H1 (cell line): ENCODE measurements at places on chromosomes 1 and 21.
A peak's percentile ranks its signal among the peaks of the same experiment; 100 is the strongest.

DNA sequence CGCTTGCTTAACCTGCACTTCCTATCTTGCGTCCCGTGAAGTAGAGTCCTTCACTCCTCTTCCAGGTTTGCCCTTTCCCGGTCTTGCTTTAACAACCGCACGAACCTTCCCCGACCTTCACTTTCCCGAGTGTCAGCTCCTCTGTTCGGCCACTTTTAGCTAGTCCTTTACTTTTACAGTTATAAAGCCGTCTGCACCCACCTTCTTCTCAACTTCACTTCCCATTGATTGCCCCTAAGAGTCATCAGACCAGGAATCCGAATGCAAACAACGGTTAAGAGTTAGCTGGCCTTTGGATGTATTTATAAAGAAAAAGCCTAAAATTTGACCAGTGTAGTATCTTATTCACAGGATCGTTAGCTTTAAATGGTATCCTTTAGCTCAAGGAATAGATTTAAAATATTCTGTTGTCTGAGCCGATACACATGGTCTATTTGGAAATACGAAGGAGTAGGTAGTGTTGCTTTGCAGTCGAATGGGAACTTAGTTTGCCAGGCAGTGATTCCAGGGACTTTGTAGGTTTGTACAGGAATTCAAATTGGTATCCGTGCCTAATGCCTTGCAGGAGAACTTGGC lies 1.4 kb downstream of the PPP2R5A start:
- no peaks in the 10 kb centered on the region for H3K36me3 ChIP-seq
- H3K4me3 ChIP-seq, result peak overlapping the region; percentile 85
- peaks cover 3% of the 10 kb centered on the region for H3K4me1 ChIP-seq
- no peak for DNase-seq

DNA sequence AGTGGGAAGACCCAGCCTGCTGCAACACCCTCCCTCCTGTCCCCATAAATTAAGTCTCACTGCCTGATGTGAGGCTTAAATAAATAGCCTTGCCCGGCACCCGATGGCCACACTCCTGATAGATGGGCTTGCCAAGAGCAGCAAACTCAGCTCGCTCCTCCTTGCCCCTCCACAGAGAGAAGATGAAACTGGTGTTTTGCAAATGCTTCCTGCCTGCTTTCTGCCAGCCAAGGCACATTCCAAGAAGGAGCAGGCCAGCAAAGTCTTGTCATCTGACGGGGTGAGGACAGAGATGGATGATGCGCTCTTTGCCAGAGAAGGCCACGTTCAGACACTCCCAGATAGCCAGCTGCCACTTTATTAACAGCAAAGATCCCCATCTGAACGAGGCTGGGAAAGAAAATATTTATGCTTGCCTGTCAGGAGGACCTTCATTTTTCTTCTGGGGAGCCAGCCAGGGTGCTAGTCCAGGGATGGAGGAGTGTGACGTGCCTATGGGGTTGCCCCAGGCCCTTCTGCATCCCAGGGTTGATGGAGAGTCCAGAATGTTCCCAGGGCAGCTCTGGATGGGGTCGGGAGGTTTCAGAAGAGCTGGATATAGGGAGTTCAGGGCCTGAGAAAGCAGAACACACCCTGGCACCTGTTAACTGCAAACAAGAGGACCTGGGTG lies 265.4 kb downstream of the FOXD2 start:
- H3K27me3 ChIP-seq, result peaks cover 25% of the 10 kb centered on the region
- no peak overlapping the region for H3K27ac ChIP-seq
- peaks cover 2% of the 10 kb centered on the region; the same call in 1 of the 2 replicates for H3K4me1 ChIP-seq

DNA sequence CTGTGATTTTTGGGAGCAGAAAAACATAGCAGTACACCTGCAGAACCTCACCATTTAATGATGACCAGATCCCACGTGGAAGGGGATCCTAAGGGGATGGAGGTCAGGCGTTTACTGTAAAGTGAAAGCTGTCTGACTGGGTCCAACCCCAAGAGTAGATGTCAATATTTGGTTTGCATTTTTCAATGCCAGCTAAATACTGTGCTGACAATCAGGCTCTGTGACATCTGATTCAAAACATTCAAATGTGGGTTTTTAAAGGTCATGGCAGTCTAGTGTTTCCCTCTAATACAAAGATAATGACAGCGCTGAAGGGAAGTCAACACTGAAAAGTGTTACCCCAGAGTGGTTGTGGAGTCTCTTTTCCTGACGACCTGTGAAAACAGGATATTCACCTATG lies 68.1 kb downstream of the SPAG17 start:
- H3K4me1 ChIP-seq, result 0 out of 2 replicates have a peak, but pooled peaks cover 3% of the 10 kb centered on the region
- H3K4me3 ChIP-seq, result no peak overlapping the region
- H3K27me3 ChIP-seq, result no peaks in the 10 kb centered on the region
- no peaks in the 10 kb centered on the region for H3K36me3 ChIP-seq
- no peak for DNase-seq
- no peak overlapping the region for H3K27ac ChIP-seq

- no peak for DNase-seq
- H3K36me3 ChIP-seq, result no peaks in the 10 kb centered on the region
- H3K27ac ChIP-seq, result no peak overlapping the region
- H3K27me3 ChIP-seq, result no peaks in the 10 kb centered on the region
- H3K4me3 ChIP-seq, result no peak overlapping the region
Measured at GRCh38 chr1:107739201-107739600, 225.8 kb downstream of the VAV3 start.

DNA sequence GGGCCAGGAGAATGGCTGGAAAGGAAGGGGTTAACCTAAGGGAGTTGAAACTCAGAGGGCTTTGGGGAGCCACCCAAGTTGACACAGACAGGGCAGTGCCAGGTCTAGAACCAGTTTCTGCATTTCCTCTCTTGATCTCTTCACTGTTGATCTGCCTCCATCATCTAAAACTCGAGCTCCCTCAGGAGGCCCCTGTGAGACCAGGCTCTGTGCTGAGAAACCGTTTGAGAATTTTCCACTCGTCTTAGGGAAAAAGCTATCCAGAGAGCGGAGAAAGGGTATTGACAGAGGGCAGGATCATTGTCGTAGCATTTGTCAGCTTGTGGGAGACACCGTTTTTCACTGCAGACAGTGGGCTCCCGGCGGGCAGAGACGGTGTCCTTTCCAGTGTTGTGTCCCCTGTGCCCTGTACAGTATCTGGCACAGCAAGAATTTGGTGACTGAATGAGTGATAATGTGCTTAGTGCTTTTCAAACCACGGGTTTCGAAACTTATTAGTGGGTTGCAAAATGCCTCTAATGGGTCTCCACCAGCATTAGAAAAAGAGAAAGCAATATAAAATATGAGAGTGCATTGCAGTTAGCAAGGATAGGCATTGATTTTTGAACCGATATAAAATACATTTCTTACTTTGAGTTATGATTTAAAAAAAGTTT lies 31.1 kb downstream of the PROK1 start:
- H3K4me3 ChIP-seq, result no peak overlapping the region
- H3K27me3 ChIP-seq, result no peaks in the 10 kb centered on the region; the same call in 1 of the 2 replicates
- no peaks in the 10 kb centered on the region for H3K36me3 ChIP-seq
- H3K27ac ChIP-seq, result no peak overlapping the region
- peaks cover 6% of the 10 kb centered on the region for H3K4me1 ChIP-seq
- DNase-seq, result no peak

DNA sequence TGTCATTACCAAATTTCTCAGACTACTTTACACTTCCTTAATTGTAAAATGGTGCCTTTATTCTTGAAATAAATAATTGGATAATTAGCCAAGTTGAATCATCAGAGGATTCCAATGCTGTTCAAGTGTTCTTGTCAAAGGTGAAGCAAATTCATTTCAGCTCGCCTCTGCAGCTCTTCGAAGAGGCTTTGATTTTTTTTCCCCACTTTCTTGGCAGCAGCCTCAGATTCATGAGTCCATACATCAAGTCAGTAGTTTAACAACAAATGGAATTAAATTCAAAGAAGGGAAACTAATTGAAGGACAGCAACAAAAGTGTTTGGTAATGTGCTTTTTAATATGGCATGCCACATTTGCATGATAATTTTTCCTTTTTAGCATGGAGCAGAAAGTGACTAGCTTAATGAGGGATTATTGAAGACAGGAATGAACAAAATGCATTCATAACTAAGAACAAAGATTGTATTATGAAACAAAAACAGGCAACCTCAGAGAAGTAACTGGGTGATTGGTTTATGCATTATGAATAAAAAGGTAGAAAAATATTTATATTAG lies 239.0 kb downstream of the USH2A start:
- no peaks in the 10 kb centered on the region for H3K27me3 ChIP-seq
- H3K36me3 ChIP-seq, result no peaks in the 10 kb centered on the region
- no peak overlapping the region for H3K27ac ChIP-seq

- H3K27me3 ChIP-seq, result no peaks in the 10 kb centered on the region
- no peak overlapping the region for H3K27ac ChIP-seq
- H3K4me3 ChIP-seq, result no peak overlapping the region
- H3K4me1 ChIP-seq, result no peaks in the 10 kb centered on the region; the same call in 1 of the 2 replicates
Measured at GRCh38 chr1:7235871-7236517, 450.7 kb downstream of the CAMTA1 start.

DNA sequence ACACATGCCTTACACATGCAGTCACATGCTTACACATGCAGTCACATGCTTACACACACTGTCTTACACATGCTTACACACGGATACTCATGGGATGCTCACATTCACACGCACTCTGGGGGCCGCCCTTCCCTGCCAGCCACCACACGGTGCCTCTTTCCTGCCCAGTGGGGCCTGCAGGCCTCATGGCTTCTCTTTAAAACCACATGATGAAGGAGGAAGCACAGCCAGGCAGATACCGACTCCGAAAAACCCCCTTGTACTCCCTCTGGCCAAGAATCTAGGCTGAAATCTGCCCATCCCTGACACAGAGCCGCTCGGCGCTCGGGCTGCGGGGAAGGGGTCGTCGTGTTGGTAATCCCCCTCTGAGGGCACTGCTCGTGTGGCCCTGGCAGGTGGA lies 113.0 kb downstream of the PRDM16 start:
- H3K27ac ChIP-seq, result no peak overlapping the region
- no peaks in the 10 kb centered on the region for H3K36me3 ChIP-seq
- no peak overlapping the region for H3K4me3 ChIP-seq
- H3K27me3 ChIP-seq, result no peaks in the 10 kb centered on the region
- DNase-seq, result no peak
- H3K4me1 ChIP-seq, result no peaks in the 10 kb centered on the region

DNA sequence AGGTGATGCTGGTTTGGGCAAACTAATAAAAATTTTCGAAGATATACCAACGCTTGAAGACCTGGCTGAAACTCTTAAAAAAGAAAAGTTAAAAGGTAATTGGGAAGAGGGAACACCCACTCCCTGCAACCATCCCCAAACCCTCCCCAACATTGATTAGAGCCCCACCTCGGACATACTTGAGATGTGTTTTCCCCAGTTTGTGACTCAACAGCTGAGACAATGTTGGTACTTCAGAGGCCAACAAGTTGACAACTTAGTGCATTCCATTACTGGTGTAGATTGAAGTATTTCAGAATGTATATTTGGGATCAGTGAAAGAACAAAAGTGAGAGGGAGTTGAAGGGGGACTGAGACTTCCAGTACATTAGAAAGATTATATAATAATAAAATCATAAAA lies 5.1 kb downstream of the IFI16 start:
- H3K36me3 ChIP-seq, result no peaks in the 10 kb centered on the region
- no peaks in the 10 kb centered on the region for H3K4me1 ChIP-seq
- H3K27me3 ChIP-seq, result no peaks in the 10 kb centered on the region
- no peak overlapping the region for H3K27ac ChIP-seq
- no peak overlapping the region for H3K4me3 ChIP-seq

DNA sequence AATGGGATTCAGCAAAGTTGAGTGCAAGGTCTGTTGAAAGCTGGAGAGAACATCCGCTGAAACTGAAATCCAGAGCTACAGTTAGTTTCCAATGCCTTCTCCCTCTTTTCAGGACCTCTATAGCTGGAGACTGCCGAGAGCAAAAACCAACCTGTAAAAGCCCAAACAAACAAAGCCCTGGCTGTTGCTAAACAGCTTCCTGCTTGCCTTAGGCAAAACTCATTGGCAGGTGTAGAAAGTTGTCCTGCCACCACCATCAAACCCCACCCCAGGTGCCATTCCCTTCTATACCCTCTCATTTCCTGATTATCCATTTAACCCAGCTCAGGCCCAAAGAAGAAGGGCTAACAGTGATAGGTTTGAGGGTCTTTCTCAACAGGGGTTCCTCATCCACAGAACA lies 24.7 kb downstream of the SCYL3 start:
- no peaks in the 10 kb centered on the region for H3K4me1 ChIP-seq
- peaks cover 1% of the 10 kb centered on the region for H3K27me3 ChIP-seq
- peaks cover 45% of the 10 kb centered on the region for H3K36me3 ChIP-seq
- H3K27ac ChIP-seq, result no peak overlapping the region
- no peak for DNase-seq
- no peak overlapping the region for H3K4me3 ChIP-seq

DNA sequence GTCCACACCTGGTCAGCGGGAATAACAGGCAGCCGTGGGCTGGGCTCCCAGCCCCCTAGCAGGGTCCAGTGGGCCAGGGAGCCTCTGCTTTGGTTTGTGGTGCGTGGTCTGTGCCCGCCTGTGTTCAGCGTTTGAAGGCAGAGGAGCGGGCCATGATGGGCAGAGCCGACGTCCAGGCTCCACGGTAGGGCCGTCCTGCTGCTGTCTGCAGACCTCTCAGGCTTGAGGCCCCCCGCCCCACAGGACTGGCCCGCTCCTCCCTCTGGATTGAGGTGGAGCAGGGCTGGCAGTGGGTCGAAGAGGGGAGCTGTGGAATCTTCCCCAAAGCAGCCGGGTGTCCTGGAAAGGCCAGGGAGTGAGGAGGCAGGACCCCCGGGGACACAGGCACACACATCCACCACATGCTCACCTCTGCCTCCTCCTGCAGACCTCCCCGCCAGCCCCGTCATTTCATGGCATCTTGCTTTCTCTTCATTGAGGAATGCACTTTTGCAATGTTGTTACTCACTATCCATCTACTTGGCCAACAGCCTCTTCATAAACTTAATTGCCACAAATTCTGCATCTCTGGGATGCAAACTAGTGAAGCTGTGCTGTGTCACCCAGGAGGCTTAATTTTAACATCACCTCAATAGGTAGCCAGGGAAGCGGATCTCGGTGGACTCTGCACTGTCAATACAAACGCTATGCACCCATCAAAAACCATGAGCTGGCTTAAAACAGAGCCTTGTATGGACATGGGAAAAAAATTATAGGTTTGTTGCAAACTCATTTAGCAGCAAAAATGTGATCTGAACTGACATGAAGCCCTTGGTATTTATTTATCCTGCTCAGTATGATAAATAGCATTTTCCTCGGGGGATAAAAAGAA lies 85.9 kb downstream of the PDE9A start:
- H3K27ac ChIP-seq, result no peak overlapping the region
- DNase-seq, result no peak
- H3K4me1 ChIP-seq, result peaks cover 2% of the 10 kb centered on the region; the same call in 1 of the 2 replicates

GRCh38 chr1:54239631-54240031 lies 39.7 kb downstream of the MRPL37 start:
- no peaks in the 10 kb centered on the region for H3K27me3 ChIP-seq
- no peaks in the 10 kb centered on the region for H3K4me1 ChIP-seq
- H3K36me3 ChIP-seq, result peaks cover 56% of the 10 kb centered on the region
- no peak for DNase-seq
- no peak overlapping the region for H3K27ac ChIP-seq

- H3K27ac ChIP-seq, result no peak overlapping the region
- H3K4me1 ChIP-seq, result no peaks in the 10 kb centered on the region
- DNase-seq, result peak; percentile 87
- H3K36me3 ChIP-seq, result no peaks in the 10 kb centered on the region
- peaks cover 27% of the 10 kb centered on the region for H3K27me3 ChIP-seq
- H3K4me3 ChIP-seq, result peak overlapping the region; percentile 16; the same call in 1 of the 2 replicates
Measured at GRCh38 chr1:46532498-46533178, 18.8 kb downstream of the KNCN start.
